ENCODE measurements at places on chromosomes 4 and X.
A peak's percentile ranks its signal among the peaks of the same experiment; 100 is the strongest.

- no peak for DNase-seq
Observed at GRCh38 chr4:53579826-53580225, 11.5 kb downstream of the LNX1 start.

DNA sequence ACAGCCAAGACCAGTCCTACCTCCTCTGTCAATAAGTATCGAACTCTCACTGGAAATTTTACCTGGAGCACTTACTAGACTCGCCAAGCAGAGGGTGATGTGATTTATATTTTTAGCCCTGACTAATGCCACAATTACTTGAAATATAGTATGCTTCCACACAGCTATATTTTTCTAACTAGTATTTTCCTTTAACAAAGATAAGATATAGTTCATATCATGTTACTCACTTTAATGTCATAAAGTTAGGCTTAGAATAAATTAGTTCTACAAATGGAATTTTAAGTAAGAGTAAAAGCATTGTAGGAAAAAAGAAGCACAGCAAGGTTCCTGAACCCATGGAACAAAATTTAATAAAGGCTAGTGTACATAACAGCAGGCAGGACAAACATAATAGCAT is 16.0 kb upstream of the NKX6-1 start:
- DNase-seq = no peak

- no peak for DNase-seq
Observed at GRCh38 chrX:95733426-95733825, 951.2 kb upstream of the DIAPH2 start.

DNA sequence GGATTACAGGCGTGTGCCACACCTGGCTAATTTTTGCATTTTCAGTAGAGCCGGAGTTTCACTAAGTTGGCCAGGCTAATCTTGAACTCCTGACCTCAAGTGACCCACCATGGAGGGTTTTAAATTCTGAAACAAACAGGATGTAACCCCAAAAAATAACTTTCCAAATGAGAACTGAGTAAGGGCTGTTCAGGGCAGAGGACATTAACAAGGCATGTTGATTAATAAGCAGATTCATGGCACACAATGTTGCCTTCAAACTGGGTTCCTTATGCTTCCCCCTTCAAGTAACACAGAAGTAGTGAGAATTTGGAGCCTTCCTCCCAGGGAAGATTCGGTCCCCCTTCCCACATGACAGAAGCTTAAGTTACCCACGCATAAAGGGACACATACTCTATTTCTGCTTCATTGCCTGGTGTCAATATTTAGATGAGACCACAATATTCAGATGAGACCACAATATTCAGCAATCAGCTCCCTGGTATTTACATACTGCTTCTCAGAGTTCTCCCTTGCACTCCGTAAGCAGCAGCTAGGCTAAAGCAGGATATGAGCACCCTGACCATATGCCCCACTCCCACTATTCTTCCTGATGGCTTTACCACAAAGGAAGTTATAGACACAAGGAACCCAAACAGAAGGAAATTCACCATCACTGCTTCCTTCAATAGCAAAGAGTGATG is 21.4 kb downstream of the GRSF1 start:
- DNase-seq = no peak

DNA sequence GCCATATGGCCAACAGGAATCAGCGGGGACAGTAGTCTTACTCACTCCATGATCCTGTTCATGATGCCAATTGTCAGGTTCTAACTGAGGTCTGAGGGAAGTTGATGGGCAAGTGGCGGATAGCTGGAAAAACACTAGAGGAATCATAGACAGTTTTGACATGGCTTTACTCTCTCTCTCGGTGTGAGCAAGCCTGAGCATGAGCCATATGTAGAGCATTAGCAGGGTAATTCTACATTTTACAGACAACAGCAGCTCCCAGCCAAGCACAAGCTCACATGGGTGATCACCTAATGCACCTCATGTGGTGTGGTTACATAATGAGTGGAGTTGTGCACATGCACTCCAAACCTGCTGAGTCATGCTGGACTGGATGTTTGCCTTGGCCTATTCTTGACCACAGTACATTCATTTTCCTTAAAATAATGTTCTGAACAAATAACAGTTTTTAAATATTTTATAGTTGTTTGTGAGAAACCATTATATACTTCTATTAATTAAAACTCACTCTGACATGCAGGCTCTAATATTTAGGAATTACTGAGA is 429.2 kb downstream of the GPAT3 start:
- DNase-seq = no peak

GRCh38 chrX:45358392-45358791 is 157.7 kb upstream of the DIPK2B start:
- DNase-seq = no peak

DNA sequence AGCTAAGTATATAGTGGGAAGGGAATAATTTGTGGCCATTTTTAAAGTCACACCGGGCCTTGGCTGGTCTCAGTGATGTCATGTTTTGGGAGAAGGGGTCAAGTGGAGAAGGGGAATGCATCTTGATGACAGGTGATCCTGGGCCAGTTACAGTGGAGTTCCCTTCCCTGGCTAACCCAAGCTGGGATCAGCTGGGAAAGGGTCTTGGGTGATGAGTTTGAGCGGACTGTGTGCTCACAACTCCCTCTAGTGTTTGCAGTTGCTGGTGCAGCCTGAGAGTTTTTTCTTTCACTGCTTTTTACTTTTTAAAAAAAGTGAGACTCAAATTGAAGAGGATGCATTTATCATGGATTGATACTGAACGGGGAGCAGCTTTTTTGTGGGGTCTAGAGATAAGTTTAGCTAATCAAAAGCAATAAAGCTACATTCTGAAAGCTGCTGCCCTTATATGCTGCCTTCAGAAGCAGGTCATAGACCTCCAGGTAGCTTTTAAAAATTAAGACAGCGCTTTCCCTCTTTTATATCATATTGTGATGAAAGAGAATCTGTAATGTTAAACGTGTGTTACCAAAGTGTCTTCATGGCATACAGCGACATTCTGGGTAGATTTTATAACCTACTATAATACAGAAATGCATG is 164.7 kb downstream of the DCLK2 start:
- DNase-seq = no peak

DNA sequence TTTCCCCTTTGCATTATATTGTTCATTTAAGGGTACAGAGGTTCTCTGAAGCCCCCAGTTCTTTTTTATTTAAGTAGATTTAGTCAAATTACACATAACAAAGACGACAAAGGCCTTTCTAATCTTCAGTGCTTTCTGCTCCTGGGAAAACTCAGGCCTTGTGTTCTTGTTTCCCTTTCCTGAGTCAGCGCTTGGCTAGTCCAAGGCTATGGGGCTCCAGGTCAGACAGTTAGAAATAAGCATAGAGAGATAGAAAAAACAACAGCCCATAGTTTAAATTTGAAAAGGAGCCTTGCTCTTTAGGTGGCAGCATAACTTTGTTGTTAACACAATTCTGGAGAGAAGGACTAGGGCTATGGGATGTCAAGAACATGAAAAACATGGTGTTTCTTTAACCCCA is 97.3 kb downstream of the PPP1R2C start:
- no peak for DNase-seq

GRCh38 chr4:81084029-81084428 is 53.5 kb downstream of the BMP3 start:
- no peak for DNase-seq

- no peak for DNase-seq
Observed at GRCh38 chr4:77176640-77177039, 19.6 kb downstream of the CCNG2 start.

DNA sequence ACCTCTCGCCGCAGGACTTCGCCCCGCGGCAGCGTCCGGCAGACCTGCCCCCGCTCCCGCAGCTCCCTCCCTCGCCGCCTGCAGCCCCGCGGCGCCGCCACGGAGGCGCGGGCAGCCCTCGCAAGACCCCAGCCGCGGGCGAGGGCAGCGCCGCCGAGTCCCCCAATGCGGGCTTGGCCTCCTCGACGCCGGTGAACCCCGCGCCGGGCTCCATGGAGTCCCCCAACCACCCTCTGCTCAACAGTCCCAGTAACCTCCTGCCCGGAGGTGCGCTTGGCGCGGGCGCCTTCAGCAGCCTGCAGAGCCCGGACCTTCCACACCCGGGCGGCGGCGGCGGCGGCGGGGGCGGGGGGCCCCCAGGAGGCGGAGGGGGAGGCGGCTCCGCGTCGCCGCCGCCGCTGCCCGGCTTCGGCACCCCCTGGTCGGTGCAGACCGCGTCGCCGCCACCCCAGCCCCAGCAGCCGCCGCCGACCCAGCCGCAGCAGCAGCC is 1.2 kb downstream of the CPEB2 start:
- peak; percentile 37 for DNase-seq

DNA sequence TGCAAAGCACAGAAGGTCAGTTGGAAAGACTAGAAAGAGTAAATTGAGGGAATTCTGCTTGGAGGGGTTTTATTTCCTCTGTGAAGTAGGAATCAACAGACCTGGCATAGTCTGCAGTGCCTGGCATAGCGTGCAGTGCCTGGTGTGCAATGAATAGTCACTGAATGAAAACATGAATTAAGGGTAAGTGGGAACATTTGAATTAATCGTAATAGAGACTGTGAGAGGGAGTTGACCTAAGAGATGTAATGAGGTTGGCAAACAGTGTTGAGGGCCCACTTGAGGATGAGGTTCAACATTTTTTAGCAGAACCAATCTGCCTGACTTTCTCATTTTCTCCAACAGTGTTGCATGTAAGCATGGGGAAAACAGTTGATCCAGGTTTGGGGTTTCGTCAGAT is 377.2 kb upstream of the FTHL17 start:
- DNase-seq = no peak

DNA sequence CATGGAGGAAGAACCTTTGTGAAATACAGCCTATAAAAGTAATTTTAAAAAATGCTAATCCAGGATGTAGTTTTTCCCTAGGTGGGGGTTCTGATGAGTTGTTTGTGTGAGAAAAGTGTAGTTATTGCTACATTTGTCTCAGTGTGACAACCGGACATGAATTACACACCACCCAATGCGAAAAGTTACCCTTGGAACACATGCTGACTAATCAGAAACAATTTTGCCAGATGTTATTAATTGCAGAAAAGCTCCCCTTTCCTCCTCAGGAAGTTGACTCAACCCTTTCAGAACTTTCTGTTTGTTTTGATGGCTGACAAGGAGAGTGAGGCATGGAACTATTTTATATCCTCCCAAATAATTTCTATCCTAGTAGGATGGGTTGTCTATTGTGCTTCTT is 38.1 kb upstream of the EDA2R start:
- DNase-seq = no peak

GRCh38 chr4:17534705-17535104 is 19.7 kb downstream of the CLRN2 start:
- DNase-seq = no peak

DNA sequence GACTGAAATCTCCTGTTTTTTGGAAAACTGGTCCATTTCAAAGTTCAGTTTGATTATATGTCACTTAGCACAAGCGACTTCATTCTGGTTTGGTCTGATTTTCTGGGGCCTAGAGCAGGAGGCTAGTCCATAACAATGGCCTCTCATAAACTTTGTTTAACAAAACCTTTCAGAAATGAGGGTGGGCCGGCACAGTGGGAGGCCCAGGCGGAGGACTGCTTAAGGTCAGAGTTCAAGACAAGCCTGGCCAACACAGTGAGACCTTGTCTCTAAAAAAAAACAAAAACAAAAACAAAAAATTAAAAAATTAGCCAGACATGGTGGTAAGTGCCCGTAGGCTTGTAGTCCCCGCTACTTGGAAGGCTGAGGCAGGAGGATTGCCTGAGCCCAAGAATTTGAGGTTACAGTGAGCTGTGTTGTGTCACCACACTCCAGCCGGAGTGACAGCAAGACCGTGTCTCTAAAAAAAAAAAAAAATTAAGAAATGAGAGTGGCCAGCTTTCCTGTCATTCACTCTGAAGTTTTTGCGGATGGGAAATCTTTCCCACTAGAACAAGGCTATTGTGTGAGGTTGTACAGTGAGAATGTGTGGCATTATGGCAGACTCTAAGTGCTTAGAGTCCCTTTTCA is 1.2 kb upstream of the PLAC8 start:
- DNase-seq = no peak

- no peak for DNase-seq
Observed at GRCh38 chr4:177384856-177385397, 57.3 kb downstream of the AGA start.

DNA sequence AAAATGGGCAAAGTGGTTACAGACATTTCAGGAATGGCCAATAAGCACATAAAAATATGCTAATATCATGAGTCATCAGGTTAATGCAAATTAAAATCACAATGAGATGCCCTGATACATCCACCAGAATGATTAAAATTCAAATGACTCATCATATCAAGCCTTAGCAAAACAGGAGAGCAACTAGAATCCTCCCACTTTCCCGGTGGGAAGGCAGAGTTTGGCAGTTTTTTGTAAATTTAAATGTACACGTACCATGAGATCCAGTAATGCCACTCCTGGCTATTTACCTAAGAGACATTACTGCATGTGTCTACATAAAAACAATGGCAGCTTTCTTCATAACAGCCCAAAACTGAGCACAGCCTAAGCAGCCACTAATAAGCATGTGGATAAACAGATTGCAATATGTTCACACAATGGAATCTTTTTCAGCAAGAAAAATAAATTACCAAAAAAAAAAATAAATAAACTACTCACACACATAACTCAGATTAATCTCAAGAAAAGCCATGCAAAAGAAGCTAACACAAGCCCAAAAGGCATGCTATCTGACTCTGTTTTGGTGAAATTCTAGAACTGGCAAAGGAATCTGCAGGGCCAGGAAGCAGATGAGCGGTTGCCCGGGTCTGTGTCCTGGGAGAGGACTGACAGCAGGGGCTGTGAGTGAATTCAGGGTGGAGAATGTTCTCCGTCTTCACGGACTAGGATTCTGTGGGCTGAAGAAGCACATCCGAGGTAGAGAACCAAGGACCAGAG is 48.8 kb downstream of the AFAP1 start:
- no peak for DNase-seq

DNA sequence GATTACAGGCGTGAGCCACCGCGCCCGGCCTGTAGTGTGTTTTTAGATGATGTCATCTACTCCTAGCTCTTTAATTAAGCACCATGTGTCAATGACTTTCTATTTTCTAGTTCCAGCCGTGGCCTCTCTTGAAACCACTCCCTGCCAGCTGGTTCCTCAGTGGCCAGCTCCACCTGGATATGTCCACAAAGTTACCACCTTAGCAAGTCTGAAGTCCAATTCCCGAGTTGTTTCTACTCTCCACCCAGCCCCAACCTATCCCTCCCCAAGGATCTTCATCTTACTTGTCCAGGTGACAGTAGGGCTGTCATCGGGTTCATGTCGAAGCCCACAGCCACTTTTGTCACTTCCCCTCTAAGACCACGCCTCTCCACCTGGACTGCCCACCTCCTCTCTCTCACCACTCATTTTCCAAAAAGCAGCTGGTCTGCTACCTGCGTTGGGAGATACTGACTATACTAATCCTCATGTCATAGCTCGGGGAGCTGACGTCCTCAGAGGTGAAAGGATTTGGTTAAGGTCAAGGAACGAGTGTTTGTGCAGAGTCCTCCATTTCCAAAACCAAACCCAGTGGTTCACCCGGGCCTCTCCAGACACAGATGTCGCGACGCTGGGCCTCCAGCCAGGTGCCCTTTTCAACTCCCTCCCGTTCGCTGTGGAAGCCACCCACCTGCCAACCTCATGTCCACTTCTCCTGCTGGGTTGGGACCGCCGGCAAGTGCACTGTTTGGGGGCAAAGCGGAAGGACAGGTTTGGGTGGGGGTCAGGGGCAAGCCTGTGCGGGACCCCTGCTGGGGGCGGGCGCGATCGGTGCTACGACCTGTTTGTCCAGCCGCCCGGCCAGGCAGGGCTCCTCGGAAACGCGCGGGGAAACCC is 704 bp downstream of the FAM3A start:
- no peak for DNase-seq
